ENCODE measurements at places on chromosomes 16 and 17. TPM values are rescaled to one million over a fixed set of nuclear protein-coding genes. Genes with fewer than 3 reads are reported as not detected.

GRCh38 chr17:4161967-4162305 lies 18.9 kb downstream of the CYB5D2 start:
- H3K4me1 ChIP-seq: no peaks in the 10 kb centered on the region
- no peak overlapping the region for H3K27ac ChIP-seq
- H3K4me3 ChIP-seq: no peak overlapping the region
- H3K36me3 ChIP-seq: peaks cover 7% of the 10 kb centered on the region
- no peak for DNase-seq
- H3K27me3 ChIP-seq: no peaks in the 10 kb centered on the region

DNA sequence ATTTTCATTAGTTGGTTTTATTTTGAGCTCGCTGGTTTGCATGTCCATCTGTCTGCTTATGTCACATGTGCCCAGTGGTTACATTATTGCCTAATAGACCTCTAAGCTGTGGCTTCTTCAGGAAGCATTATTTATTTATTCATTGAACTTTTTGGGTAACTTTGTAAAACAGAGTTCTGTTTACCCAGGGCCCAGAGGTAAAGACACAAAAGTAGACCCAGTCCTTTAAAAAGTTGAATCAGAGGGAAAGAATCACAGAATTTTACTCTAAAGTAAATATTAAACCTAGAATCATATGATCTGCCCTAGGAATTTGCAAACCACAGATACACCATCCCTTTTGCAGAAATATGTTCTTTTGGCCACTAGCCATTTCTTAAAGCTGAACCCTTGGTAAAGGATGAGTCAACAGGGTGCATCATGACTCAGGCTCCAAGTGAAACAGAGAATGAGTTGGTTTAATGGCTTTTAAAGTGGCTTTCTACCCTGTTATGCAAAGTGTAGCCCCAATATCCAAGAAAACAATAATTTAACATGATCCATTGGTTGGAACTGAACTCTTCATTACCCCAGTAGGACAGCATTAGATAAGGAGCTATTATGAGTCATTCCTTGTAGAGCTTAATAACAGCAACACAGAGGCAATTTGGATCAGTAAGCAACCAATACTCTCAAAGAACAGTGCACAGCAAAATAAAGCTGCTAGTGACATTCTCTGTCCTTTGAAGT lies 236.3 kb downstream of the KCNJ2 start:
- no peaks in the 10 kb centered on the region for H3K4me1 ChIP-seq
- DNase-seq: peak; percentile 31
- no peaks in the 10 kb centered on the region for H3K36me3 ChIP-seq
- H3K4me3 ChIP-seq: no peak overlapping the region

DNA sequence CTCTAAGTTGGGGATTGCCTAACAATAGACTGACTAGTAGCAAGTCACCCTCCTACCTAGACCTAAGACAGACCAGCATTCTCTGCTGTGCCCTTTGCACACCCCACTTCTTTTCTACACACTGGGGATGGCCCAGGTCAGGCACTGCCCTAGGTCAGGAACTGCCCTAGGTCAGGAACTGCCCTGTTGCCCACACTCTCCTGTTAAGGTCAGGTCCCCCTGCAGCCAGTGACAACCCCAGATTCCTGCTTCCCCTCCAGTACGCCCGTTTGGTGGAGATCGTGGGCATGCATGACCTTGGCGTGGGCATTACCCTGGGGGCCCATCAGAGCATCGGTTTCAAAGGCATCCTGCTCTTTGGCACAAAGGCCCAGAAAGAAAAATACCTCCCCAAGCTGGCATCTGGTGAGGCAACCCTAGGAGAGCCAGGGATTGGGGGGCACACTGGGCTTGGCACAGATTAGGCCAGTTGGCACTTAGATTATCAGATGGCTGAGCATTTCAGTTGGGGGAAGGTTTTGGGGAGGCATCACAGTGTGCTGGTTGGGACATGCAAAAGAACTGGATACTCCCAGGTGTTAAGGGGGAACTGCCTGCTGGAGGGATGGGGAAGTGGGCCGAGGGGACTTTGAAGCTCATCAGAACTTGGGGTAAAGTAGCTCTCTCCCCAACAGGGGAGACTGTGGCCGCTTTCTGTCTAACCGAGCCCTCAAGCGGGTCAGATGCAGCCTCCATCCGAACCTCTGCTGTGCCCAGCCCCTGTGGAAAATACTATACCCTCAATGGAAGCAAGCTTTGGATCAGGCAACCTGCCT lies 1.7 kb downstream of the ACADVL start:
- H3K36me3 ChIP-seq: peaks cover 55% of the 10 kb centered on the region
- H3K4me1 ChIP-seq: peaks cover 29% of the 10 kb centered on the region
- H3K27ac ChIP-seq: peak overlapping the region; percentile 93
- peak overlapping the region; percentile 94 for H3K4me3 ChIP-seq
- H3K27me3 ChIP-seq: no peaks in the 10 kb centered on the region

- no peaks in the 10 kb centered on the region for H3K4me1 ChIP-seq
- no peaks in the 10 kb centered on the region for H3K36me3 ChIP-seq
- no peaks in the 10 kb centered on the region for H3K27me3 ChIP-seq
- no peak overlapping the region for H3K27ac ChIP-seq
- H3K4me3 ChIP-seq: no peak overlapping the region
Measured at GRCh38 chr17:81309140-81309858, 14.2 kb upstream of the SLC38A10 start.

DNA sequence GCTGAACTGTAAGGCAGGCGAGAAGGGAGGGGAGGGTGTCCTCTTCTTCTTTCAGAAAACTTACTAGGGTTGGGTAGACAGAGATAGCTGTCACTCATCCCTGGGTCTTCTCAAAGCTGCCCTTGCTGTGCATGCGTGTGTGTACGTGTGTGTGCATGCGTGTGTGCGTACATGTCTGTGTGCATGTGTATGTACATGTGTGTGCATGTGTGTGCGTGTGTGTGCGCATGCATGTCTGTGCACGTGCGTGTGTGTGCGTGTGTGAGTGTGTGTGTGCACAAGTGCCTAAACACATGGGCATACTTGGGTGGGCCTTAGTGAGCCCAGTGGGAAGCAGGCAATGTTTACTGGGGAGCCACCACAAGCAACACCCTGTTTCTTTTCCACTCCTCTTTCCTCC lies 154.8 kb upstream of the TNRC6C start:
- H3K36me3 ChIP-seq: no peaks in the 10 kb centered on the region
- DNase-seq: no peak
- no peaks in the 10 kb centered on the region for H3K27me3 ChIP-seq
- H3K27ac ChIP-seq: no peak overlapping the region
- H3K4me3 ChIP-seq: no peak overlapping the region

The SYT17 gene
- 0.24 TPM for total RNA-seq

GRCh38 chr17:48610282-48611211 lies at the start of gene HOXB7:
HOXB7 (minus strand) TSS chr17:48611017; CDS start chr17:48610918, 99 bp downstream.
- peak within 1 kb of the TSS; percentile 96 for H3K27ac ChIP-seq
- H3K4me1 ChIP-seq: peaks cover 30% of the 10 kb centered on the region
- no peaks in the 10 kb centered on the region for H3K27me3 ChIP-seq
- peaks cover 6% of the 10 kb centered on the region for H3K36me3 ChIP-seq
- peak within 1 kb of the TSS; percentile 87 for H3K4me3 ChIP-seq
- peak; percentile 87 for DNase-seq

Data from A673 (cell line).